Activated T-cell treated with anti-CD3 and anti-CD28 coated beads, Interleukin-2, amount 50 U/mL, for 72 hours (primary cell): ENCODE measurements at places on chromosomes 7 and 10.

DNA sequence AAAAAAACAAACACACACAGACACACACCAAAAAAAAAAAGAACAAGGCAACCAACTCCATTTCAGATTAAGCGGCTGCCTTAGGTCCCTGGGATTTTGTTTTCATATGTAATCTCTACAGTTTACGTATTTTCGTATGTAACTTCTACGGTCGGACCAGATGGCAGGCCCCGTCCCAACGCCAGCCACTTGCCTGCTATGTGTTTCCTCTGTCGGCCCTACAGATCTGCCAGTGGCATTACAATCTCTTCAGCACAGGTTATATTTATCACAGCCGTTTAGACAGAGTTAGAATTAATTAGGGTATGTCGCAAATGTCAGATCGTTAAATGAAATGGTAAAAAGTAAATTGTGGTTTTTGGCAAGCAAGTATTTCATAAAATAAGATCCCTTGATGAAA is 99.3 kb downstream of the DNAJB6 start:
- DNase-seq: no peak

DNA sequence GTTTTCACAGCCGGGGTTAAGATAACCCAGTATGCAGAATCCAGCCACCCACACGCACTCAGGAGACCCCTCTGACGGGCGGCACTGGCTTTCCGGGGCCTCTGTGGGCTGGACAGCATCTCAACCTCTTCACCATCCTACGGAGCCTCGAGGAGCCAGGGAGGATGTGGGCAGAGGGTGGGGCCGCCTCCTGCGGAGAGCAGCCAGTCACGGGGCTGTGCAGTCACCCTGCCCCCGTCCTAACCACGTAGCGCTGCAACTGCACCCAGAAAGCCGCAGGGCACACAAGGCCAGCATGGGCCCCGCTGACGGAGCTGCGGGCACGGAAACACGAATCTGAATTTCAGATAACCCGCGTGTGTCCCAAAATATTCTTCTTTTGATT is 270.3 kb downstream of the ELFN1 start:
- DNase-seq: peak; percentile 93

GRCh38 chr10:127890216-127890615 is 2.5 kb downstream of the CLRN3 start:
- DNase-seq: no peak

DNA sequence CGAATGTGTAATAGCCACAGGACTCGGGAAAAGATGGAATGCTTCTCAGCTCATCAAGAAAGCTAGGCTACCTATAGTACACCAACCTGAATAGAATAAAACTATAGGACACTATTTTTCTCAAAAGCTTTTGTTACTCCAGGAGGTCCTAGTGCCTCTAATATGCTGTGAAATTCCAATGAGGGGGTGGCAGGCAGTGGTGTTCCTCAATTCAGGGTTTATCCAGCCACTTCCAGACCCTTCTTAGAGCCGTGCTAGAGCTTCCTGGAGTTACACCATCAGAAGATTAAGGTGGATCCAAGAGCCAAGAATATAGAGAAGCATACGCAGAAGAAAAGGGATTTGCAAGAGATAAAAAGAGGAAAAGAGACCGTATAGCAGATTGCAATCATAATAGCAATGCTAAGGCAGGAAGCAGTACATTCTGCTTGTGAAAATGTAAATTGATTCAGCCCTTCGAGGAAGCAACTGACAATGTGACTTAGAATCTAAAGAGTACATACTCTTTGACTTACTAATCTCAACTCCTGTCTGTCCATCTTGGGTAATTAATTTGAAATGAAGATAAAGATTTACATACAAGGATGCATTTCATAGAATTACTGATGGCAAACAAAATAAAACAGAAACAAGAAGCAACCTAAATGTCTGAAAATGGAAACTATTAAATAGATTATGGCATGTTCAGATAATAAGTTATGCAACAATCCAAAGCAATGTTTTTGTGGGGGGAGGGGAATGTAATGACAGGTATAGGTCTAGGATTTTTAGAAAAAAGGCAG is 2.1 kb downstream of the ST8SIA6 start:
- no peak for DNase-seq

- no peak for DNase-seq
Observed at GRCh38 chr7:21886396-21886795, 59.3 kb downstream of the CDCA7L start.

GRCh38 chr7:35004531-35005095 is 32.7 kb downstream of the DPY19L1 start:
- no peak for DNase-seq

GRCh38 chr7:1667566-1668395 is 2.3 kb upstream of the ELFN1 start:
- DNase-seq: no peak
